ENCODE measurements at places on chromosomes 4 and X.

DNA sequence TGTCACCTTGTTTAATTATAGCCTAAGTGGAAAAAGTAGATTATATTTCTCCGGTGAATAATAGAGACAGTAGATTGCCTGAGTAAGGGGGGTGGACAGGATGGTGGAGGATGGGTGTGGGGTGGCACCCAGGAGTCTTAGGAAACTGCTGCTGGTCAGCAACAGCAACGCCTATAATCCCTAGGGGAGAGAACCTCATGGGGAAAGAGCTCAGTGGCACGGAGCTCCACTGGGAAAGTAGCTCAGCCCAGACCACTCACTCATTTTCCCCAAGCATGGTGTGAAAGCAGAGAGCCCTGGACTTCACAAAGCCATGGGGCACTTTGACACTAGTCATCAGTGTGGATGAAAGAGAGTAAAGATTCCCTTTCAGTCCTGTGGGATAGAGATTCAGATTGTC is 31.1 kb downstream of the METTL14 start:
- DNase-seq: no peak

- DNase-seq: no peak
Observed at GRCh38 chr4:77994194-77994721, 62.9 kb upstream of the FRAS1 start.

GRCh38 chrX:136584545-136584944 is 52.5 kb downstream of the VGLL1 start:
- no peak for DNase-seq

- no peak for DNase-seq
Observed at GRCh38 chr4:166481055-166481454, 608.0 kb downstream of the TLL1 start.

DNA sequence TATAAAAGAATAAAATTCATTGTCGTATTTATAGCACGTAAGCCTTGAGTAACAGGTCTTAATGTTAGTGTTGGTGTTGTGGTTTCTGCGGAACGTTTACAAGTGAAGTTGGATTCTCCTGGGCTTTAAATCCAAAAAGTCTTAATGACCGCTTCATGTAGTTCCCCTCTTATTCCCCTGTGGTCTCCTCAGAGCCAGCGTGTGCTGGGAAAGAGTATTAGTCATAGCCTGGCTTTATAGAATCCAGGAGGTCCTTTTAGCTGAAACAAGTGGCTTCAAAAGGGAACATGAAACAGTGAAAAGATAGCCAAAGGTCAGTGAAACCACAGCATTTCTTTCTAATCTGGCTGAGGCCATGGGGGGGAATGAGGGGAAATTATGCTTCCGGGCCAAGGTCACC is 79.1 kb downstream of the CLCN4 start:
- no peak for DNase-seq

Data from NK-92 treated with Interleukin-12 subunit alpha and Interleukin-12 subunit beta, amount 100 ng/mL, for 24 hours (cell line).